ENCODE measurements at places on chromosomes 13 and 19.

DNA sequence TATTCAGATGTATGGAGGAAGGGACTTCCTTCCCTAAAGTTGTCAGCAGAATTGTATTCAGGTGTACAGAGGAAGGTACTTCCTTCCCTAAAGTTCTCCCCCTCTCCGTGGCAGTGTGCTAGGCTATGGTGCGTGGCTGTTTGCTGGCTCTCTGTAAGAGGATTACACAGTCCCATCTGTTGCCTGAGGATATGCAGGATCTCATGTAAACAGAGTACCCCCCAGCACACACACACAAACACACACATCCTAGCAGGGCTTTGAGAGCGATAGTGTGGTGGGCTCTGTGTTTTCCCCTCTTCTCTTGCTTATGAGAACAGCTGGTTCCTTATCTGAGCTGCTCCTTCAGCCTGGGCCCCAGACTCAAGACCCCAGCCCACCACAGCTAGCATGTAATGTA is 10.3 kb downstream of the NEK5 start:
- no peak for DNase-seq

GRCh38 chr19:15251749-15252397 is 19.6 kb upstream of the EPHX3 start:
- no peak for DNase-seq

DNA sequence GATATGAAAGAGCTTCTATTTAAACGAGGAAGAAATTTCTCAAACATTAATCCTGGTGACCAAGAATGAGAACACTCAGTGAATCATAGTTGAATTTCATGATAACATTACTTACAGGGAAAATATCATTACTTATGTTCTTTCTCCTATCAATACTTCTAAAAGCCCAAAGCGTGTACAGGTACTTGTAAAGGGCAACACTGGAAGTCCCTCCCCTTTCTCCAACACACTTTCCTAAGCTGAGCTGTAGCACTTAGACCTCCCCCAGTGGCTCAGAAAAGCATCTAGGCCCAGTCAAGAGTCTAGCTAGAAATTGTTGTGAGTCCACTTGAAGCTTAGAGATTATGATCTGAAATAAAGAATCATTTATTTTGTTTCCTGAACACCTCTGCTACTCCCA is 150.7 kb downstream of the ABCC4 start:
- no peak for DNase-seq

DNA sequence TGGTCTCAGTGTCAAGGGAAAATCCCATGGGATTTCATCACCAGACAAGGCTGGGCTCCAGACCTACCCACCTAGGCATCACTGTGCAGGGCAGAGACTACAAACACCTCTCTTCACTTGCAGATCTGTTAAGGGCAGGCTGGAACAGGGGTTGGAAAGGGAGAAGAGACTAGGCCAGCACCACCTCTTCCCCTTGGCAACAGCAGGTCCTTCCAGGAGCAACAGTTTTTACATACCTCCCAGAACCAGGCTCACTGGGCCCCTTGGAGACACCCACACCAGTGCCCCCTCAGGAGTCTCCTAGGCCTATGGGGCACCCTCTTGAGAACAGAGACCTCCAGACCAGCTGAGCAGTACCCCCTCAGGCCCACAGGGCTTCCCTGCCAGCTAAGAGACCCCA is 2.5 kb upstream of the UBE2M start:
- no peak for DNase-seq

GRCh38 chr13:30868799-30869470 is 37.1 kb upstream of the MEDAG start:
- DNase-seq: no peak

DNA sequence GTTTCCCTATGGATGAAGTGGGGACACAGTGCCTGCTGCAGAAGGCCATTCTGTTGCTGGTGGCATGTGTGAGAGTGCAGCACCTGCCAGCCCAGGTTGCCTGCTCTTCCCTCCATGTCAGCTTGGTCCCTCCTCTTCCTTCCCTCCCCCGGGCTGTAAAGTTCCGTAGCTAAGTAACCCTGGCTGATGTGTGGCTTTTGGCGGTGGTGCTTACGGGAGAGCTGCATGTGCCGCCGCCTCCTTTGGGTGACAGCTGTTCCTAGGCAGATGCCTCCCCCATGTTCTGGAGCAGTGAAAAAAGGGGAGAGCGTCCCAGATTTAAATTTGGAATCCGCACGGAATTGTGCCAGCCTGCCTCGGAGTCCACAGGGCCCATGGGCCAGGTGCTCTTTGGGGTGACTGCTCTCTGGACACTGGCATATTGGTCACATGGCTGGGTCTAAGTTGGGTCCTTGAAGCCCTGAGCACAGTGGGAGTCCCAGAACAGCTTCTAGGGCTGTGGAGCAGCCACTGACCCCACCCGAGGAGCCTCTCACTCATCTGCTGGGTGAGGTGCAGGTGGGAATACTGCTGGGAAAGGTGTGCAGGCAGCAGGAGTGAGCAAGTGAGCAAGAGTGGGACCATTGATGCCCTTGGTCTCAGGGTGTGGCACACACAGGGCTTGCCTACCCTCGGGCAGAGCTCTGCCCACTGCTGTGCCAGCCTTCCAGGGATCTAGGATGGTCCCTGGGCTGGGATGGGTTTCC is 33.1 kb upstream of the ZNF536 start:
- DNase-seq: no peak

- no peak for DNase-seq
These were observed 485.1 kb downstream of the IRS2 start for GRCh38 chr13:109301276-109301675.

DNA sequence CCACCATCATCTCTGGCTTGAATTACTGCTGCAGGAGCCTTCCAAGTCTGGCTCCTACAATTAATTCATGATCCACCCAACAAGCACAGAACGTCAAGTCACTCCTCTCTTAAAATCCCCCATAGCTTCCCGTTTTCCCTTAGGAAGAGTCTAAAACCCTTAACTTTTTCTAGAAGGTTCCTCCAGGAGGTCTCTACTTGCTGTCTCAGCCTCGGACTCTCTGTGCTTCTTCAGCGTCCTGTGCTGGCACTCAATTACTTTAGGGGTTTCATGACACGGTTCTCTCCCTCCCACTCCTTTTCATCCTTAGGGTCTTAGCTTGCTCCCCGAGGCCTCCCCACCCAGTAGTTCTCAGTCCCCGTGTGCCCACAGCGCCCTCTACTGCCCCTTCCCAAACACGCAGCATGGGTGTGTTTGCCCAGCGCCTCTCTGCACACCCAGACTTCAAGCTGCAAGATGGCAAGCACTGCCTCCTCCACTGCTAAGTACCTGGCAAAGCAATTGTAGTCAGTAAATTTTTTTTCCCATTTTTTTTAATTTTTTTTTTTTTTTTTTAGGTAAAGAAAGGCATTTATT is 25.8 kb upstream of the MAP3K10 start:
- peak; percentile 26 for DNase-seq

DNA sequence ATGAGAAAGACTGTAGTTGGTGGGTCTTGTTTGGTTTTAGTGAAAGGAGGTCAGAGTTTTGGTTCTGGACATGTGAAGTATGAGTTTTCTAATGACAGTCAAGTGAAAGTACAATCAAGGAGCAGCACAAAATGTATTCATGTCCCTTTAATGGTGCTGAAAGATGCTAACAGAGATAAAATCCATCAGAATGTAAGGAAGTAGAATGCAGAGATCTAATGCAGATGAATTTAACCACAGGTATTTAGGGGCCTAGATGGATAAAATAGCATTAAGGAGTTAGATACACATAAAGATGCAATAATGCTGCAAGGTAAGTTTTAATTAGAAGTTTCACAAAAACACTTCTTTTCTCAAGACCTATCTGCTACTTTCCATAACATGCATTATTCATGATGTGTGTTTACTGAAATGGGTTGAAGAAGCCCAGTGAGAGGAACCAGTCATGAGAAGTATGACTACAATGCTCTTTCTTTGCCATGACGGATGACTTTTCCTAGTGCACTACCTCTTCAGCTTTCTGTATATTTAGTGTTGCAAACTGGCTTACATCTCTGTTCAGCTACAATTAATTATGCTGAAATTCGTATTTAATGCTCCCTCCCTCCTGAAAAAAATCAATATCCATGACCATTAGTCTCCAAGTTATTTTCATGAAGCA is 222.9 kb upstream of the HTR2A start:
- no peak for DNase-seq

GRCh38 chr19:35224681-35225571 is 3.6 kb downstream of the FAM187B start:
- no peak for DNase-seq

DNA sequence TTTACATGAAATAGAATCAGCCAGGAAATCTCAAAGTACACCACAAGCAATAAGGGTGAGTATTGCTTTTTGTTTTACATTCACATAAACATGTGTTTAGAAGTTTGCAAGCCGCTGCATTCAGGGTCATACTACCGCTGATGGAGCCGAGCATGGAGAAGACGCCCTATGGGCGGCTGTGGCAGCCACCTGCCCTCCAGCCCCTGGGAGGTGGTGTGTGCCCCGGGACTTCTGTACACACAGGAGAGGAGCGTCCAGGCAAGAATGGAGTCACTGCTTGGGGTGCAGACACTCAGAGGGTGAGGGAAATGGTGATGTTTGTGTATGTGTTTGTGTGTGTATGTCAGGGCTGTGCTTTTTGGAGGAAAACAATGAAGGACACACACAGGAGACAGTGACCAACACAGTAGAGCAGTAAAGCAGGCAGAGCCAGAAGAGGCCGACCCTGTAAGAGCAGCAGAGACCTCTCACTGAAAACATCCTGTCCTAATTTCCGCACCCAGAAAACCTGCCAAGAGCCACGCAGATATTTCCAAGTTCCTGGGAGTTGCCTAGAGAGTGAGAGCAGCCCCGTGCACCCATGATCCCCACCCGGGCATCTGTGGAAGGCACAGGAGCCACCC is 108.1 kb upstream of the GJB6 start:
- DNase-seq: no peak

- no peak for DNase-seq
These were observed 115.5 kb downstream of the FGF14 start for GRCh38 chr13:102286326-102286725.

GRCh38 chr13:72462726-72463125 is 264.7 kb downstream of the MZT1 start:
- no peak for DNase-seq

DNA sequence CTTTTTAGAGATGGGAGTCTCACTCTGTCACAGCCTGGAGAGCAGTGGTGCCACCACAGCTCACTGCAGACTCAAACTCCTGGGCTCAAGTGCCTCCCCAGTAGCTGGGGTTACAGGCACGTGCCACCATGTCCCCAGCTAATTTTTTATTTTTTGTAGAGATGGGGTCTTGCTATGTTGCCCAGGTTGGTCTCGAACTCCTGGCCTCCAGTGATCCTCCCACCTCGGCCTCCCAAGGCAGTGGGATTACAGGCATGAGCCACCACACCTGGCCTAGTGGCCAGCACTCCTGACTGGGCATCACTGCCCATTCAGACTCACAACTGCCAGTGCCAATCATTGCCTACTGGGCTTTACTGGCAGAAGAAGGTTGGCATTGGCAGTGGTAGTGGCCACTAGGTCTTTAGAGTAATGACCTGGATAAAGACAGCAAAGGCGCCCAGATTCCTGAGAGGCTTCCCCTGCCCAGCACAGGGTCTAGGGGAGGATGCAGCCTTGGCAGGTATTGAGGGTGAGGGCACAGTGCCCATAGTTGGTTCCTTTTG is 26.8 kb upstream of the SLC7A10 start:
- no peak for DNase-seq

DNA sequence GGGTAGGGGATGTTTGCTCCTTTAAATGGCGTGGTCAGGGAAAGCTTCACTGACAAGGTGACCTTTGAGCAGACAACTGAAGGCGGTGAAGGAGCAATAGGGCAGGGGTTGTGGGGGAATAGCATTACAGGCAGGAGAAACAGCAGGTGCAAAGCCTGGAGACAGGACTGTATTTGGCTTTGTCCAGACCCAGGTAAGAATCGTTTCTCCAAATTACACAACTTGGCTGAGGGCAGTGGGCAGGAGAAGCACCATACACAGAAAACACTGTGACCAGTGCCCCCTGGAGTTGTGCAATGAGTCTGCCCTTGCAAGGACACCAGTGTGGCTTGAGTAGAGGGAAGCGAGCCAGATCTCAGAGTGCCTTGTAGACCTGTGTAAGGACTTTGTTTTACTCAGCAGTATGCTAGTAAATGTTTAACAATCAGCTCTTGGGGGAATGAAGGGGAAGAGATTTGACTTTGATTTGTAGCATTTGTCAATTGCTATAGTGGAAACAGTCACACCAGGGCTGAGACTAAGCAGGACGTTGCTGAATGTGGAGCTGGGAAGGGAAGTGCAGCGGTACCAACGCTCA is 360.0 kb downstream of the DCT start:
- no peak for DNase-seq

- DNase-seq: no peak
These were observed 12.4 kb downstream of the JAK3 start for GRCh38 chr19:17835182-17836006.

GRCh38 chr13:75417656-75418055 is 64.3 kb downstream of the TBC1D4 start:
- DNase-seq: no peak

- no peak for DNase-seq
These were observed 276.8 kb downstream of the TEX29 start for GRCh38 chr13:111597191-111597611.

DNA sequence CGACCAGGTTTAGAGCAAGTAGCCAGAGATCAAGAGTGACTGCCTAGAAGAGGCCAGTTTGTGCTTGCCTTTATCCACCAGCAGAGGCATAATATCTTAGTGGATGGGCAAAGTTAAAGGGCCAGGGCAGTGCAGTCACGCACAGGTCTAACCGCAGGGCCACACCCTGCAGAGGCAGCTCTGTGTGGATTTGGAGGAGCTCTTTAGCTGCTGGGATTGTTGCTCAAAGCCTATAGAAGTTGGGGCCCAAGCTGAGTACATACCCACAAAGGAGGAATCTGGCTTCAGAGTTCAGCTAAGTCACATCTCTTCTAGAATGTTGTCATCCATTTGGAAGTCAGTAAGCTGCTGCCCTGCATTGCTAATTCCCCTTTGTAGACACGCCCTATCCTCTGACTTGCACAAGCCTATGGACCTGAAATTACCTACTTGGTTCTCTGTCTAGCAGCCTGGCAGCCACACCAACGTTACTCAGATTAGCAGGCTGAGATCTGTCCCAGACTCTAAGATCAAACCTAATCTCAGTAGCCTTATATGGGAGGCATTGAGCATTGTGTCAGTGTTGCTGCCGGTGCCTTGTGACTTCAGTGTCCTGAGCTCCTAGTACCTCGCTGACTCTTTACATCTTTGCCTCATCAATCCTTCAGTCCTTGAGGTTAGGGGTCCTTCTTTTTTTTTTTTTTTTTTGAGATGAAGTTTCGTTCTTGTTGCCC is 102.9 kb upstream of the STARD13 start:
- no peak for DNase-seq

DNA sequence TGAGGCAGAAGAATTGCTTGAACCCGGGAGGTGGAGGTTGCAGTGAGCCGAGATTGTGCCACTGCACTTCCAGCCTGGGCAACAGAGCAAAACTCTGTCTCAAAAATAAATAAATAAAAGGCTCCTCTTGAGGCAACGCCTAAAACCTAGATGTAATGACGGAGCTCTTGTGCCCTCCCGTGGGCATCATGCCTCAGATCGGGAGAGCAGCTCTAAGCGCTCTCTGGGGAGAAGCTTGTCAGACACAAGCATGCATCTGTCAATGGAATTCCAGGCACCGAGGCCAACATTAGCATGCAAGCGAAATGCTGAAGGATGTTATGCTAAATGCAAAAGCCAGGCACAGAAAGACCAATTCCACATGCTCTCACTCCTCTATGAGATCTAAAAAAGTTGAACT is 45.6 kb upstream of the MRI1 start:
- DNase-seq: no peak

All from activated CD4-positive, alpha-beta T cell treated with anti-CD3 and anti-CD28 coated beads for 1 hour (primary cell).